ENCODE measurements at places on chromosomes 6 and 20.
A peak's percentile ranks its signal among the peaks of the same experiment; 100 is the strongest.

- DNase-seq = no peak
Observed at GRCh38 chr6:82686719-82687118, 323.1 kb downstream of the TPBG start.

DNA sequence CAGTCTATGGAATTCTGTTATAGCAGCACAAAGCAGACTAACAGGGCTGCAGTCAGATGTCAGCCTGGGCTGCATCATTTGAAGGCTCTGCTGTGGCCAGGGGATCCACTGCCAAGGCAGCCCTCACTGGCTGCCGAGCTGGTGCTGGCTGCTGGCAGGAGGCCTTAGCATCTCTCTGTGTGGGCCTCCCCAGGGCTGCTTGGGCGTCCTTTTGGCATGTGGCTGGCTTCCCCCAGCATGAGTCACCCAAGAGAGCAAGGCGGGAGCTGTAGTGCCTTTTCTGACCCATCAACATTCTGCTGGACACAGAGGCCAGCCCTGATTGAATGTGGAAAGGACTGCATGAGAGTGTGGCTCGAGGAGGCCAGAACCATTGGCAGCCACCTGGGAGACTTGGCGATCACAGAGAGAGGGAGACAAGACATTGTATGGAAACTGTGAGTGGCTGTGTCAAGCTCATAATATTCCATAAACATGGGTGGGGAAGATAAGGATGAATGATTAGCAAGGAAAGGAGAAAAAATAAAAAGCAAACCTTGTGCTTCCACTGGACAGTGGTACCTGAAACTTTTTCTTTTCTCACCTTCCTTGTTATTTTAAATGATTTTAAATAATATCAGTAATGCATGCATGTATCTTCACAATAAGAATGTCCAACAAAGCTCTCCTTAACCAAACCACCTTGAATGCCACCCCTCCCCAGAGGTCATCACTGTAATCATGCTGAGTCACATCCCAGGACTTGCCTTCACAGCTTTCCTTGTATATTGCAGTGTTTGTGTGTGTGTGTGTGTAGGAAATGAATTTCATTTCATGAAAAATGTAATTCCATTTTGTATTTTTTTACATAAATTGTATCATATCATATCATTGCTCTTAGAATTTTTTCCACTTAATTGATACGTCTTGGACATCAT is 55.0 kb upstream of the VSX1 start:
- no peak for DNase-seq

DNA sequence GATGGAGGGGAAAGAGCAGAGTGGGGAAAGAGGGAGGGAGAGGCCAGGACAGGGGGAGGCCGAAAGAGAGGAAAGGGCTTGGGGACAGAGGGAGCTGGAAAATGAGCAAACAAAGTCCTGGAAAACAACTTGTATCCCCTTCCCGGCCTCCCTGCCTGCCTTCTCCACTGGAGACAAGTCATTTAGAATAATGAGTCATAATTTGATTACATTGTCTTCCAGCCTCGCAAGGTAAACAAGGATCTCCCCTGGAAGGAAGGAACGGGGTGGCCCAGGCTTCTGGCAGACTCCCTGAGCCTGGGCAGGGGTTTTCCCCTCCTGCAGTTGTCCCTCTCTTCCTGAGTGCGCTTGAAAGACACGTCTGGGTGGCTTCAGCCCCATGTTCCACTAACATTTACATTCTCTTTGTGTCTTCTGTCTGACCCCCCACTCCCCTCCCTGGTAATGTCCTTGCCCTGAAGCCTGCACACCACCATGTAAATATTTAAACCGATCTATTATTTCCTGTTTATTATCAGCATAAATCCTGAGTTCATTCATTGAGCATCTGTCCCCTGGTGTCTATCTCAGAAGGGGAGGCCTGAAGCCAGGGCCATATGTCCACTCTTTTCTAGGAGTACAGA is 12.1 kb upstream of the MRPS18A start:
- DNase-seq = no peak

GRCh38 chr20:52171025-52171424 is 20.6 kb downstream of the ZFP64 start:
- DNase-seq = no peak

GRCh38 chr6:92180090-92180489 is 1239.3 kb downstream of the EPHA7 start:
- peak; percentile 9 for DNase-seq

GRCh38 chr6:33071569-33071968 is 1.9 kb downstream of the HLA-DPA1 start:
- DNase-seq = no peak

- no peak for DNase-seq
Observed at GRCh38 chr6:78909391-78909790, 42.0 kb downstream of the IRAK1BP1 start.

- no peak for DNase-seq
Observed at GRCh38 chr6:7742223-7742785, 16.4 kb downstream of the BMP6 start.

DNA sequence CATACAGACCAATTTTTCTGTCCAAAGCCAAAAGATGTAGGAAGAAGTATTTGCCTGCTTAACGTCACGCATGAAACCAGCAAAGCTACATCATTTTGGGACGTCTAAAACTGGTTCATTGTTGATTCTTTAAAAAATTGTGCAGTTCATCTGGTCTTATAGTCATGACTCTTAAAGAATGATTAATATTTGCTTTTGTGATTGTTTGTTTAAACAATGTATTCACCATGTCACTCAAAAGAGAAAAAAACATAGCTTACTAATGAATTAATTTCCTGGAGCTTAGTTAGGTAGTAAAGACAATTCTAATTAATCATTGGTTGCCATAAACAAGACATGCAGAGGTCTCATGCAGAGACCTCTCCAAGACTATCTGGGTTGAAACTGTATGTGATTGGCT is 157.3 kb downstream of the RPS12 start:
- no peak for DNase-seq

DNA sequence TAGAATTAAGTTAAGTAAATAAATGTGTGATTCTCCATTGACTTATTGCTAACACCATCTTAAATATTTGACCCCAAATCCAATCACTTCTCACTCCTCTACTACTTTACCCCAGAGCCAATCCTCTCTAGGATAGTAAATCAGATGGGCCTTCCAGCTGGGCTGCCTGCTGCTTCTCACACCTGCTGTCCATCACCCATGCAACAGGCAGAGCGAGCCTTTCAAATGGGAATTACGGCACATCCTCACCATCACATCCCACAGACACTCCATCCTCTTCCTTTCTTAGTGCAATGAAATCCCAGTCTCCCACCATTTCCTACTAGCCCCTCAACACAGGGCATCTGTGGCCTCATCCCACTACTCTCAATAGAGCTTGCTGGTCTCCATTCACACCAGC is 34.0 kb downstream of the HLA-F start:
- no peak for DNase-seq

DNA sequence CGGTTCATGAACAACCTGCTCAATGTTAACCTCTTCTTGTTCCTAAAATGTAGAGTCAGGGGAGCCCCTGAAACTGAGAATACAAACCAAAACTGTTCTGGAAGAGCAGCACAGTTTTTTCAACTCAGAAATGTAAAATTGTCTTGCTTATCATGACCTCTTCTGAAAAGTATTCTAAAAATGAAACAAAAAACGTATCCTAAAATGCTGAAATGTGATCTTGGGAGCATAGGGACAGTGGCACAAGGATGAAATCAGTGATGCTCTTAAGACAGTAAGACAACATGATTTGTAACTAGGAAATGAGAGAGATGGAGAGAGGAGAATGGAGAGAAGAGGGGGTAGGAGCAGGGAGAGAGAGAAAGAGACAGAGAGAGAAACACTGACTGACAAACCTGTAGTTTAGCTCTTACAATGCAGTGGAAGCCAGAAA is 27.5 kb downstream of the NCOA7 start:
- no peak for DNase-seq

GRCh38 chr20:51037532-51038115 is 14.7 kb upstream of the KCNG1 start:
- no peak for DNase-seq

DNA sequence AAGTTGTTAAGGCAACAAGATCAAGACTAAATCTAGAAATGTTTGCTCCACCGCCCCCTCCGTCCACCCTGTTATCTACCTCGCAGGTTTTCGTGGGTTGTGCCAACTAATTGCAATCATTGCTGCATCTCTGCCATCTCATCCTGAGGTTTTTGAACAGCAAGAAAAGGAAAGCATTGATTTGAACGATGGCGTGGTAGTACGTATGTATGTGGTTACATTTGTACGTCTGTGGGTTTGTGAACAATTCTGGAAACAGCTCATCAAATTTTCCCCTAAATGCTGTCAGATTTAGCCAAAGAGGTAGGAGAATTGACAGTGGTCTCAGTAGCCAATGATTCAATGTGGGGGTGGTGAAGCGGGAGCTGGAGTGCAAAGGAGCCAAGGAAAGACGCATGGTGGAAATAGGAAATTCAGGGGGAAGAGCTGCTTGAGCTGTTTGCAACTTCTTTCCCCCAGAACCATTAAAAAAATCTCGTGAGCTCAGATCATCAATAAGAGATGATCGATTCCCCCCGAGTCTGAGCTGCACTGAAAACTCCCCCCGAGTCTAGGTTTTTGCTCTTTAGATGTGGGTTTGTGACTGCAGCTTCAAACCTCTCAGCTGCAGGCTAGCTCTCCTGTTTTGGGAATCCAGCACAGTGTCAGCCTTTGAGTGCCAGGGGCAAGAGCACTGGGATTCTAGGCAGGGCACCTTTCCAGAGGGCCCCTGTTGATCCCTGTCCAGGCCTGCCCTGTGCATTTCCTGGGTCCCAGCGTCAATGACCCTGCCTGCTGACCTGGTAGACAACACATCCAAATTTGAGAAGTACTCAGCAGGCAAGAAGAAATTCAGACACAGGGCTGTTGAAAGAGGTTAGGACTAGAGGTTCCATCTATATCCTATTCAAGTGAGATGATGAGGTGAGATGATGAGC is 72.6 kb upstream of the LY86 start:
- no peak for DNase-seq

DNA sequence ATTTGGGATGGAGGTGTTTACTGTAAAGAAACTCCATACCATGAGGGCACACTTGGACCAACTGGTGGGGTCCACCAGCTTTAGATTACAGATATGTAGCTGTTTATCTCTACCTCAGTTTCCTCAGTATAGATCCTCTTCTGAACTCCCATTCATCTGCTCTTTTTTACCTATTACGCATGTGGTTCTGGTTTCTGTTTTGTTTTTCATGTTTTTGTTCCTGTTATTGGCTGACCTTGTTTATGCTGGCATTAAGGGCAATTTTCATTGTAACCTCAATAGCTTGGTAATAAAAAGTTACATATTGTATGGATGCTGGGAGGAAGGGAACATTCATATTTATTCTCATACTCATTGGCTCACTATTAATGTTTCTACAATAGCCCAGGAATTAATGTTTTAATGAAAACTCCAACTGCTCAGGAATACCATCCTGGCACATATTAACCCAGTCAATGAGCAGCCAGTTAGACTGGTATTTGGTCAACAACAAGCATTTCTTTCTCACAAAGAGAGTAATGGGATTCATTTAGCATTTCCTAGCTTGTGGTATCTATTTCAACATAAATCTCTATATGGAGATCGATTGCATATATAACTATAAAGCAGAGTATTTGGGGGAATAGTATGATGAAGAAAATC is 83.8 kb upstream of the FAM184A start:
- DNase-seq = no peak

DNA sequence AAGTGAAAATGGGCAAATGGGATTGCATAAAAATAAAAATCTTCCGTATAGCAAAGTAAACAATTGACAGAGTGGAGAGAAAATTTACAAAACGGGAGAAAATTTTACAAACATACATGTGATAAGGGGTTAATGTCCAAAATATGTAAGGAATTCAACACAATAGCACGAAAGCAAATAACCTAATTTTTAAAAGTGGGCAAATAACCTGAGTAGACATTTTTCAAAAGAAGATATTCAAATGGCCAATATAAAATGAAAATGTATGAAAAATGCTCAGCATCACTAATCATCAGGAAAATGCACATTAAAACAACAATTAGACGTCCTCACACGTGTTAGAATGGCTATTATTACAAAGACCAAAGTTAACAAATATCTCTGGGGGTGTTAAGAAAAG is 441.5 kb downstream of the HTR1B start:
- no peak for DNase-seq

GRCh38 chr6:14743474-14744211 is 502.2 kb upstream of the JARID2 start:
- DNase-seq = no peak

DNA sequence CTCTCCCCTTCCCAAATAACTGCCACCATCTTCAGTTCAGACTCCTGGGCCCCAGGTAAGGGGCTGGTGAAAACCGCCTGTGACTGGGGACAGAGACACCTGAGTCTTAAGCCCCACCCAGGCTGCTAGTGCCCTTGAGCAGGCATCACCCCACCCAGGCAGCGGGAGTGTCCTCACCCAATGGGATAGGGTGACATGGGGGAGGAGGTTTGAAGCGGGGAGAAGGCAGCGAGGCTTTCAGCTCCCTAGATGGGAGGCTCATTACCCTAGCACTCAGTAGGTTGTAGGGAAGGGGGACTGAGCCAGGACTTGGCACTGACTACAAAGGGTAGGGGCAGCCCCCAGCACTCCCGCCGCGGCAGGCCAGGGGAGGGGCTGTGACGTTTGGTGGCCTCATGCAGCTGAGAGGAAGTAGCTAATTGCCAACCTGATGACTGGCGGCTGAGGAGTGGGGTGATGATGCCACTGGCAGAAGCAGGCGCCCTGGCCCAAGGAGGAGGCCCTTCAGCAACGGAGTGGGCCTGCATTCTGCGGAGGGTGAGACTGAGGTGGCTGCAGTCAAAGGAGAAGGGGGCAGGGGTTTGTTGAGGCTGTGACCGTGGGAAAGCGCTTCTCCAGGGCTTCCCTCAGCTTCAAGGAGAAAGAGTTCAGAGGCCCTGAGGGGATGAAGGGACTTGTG is 126.9 kb downstream of the MRPL14 start:
- DNase-seq = peak; percentile 24

DNA sequence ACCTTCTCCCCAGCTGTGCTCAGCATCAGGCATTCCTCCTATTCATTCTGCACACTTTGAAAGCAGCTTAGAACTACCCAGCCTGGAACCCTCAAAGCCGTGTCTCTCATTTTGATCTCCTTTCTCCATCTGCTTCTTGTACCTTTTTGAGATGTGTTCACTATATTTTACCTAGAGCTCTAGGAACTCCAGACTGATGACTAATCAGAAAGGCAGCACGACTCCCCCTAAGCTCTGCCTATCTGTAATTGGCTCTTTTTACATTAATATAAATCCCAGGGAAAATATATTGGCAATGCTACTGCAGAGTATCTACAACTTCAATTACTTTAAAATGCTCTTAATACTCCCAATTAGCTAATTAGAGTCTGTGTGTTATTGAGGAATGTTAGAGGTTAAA is 671.5 kb downstream of the CBLN4 start:
- no peak for DNase-seq

GRCh38 chr20:40978761-40979160 is 49.9 kb upstream of the TOP1 start:
- DNase-seq = no peak

DNA sequence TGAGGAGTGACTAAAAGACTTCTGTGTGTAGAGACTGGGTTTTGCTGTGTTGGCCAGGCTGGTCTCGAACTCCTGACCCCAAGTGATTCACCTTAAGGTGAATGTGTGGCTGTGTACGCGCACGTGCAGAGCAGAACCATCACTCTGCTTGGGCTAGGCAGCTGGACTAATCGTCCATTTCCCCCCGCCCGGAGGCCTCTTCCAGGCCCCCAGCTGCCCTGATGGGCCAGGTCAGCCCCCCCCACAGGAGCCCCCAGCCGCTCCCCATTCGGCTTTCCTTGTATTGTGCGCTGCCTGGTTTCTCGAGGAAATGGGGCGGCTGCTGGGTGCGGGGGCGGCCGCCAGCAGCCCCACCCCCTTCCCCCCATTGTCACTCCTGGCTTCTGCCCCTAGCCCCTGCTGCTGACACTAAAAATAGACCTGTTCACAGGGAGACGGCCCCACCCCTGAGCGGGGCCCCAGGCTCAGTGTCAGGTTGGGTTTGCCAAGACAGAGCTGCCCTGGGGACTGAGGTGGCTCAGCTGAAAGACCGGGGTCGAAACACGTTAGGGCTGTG is 24.6 kb upstream of the CSNK2A1 start:
- DNase-seq = no peak

Measured in DMS79 (cell line).